Heart right ventricle (tissue), 16 donors: ENCODE measurements at places on chromosomes 11 and 22. TPM values are rescaled to one million over a fixed set of nuclear protein-coding genes. Genes with fewer than 3 reads are reported as not detected.
A peak's percentile ranks its signal among the peaks of the same experiment; 100 is the strongest.

- DNase-seq = no peak
These were observed 206.9 kb downstream of the DBX1 start for GRCh38 chr11:19953336-19953735.

- peak; percentile 23 for DNase-seq
These were observed at the start of gene LARGE1 for GRCh38 chr22:33920197-33920540. TSS of gene LARGE1 (minus strand) at chr22:33920476.

DNA sequence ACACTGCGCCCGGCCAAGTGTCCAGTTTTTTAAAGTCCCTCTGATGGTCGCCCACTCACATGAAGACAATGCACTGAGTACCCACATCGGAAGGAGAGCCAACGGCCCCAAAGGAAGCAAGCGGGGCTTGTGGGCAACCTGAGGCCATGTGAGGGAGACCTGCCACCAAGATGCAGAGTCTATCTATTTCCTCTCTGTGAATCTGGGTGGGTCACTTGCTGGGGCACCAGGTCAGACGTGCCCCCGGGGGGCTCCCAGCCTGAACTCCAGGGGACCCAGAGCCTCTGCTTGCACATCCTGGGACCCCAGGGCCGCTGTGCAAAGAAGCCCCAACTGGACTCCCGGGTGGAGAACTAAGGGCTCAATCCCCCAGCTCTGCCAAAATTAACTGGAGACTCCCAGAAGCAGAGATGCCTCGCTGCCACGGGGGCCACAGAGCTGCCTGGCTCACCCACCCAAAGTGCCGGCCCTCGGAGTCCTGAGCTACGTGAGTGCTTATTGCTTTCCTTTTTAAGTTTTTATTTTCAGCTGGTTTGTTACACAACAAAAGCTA, 106.4 kb downstream of the BRD1 start:
- no peak for DNase-seq

DNA sequence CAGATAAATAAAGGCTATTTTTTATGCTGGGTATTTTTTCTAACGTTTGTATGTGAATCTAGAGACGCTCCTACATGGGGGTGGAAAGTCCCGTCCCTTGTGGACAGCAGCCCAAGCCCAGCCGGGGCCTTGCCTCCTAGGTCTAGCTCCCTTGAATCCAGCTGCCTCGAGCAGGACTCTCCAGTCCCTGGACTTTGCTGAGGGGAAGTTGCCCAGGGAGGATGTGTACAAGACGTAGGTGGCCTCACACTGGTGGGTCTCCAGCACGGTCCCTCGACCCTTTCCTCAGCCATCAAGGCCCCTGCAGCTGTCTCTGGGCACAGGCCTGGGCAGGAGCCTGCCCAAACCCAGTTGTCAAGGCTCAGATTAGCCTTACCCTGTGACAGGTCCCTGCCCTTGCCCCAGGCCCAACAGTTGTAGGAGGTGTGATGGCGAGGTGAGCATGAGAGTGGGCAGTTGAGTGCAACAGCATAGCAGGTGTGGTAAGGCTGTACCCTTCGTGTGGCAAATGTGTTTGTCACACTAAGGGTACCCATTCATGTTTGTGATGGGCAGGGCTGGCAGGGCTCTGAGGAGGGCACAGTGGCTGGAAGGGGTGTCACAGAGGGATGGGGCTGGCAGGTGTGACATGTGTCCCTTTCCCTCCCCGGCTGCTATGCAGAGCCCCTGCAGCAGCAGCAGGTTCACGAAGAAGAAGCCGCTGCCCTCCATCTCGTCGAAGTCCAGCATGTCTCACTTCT, 3.4 kb downstream of the CCDC116 start:
- DNase-seq = no peak

The LIF gene
- 0.26 TPM for total RNA-seq
